ENCODE measurements at places on chromosomes 1 and 21. TPM values are rescaled to one million over a fixed set of nuclear protein-coding genes. Genes with fewer than 3 reads are reported as not detected.

The AIRE gene
- polyA plus RNA-seq, result not detected

The S100A16 gene
- polyA plus RNA-seq, result 182 TPM

The LIPI gene
- polyA plus RNA-seq, result not detected

DNA sequence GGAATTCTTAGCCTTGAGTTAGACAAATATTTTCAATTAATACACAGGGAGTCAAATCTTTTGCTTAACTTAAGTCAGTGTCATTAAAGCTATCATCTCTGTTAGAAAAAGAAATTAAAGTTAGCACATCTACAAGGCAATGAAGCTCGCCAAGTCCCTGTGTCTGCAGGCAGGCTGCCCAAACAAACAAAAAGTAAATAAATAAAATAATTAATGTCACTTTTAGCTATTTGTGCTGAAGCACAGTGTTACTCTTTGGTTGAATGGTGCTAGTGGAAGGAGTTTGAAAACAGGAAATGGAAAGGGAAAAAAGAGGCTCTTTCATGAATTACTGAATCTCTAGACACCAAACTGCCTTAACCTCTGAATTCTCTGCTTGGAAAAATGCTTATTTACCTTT, 37.1 kb upstream of the COL11A1 start:
- no peaks in the 10 kb centered on the region for H3K27me3 ChIP-seq
- H3K27ac ChIP-seq, result no peak overlapping the region
- H3K4me3 ChIP-seq, result no peak overlapping the region
- DNase-seq, result no peak
- no peaks in the 10 kb centered on the region for H3K4me1 ChIP-seq

DNA sequence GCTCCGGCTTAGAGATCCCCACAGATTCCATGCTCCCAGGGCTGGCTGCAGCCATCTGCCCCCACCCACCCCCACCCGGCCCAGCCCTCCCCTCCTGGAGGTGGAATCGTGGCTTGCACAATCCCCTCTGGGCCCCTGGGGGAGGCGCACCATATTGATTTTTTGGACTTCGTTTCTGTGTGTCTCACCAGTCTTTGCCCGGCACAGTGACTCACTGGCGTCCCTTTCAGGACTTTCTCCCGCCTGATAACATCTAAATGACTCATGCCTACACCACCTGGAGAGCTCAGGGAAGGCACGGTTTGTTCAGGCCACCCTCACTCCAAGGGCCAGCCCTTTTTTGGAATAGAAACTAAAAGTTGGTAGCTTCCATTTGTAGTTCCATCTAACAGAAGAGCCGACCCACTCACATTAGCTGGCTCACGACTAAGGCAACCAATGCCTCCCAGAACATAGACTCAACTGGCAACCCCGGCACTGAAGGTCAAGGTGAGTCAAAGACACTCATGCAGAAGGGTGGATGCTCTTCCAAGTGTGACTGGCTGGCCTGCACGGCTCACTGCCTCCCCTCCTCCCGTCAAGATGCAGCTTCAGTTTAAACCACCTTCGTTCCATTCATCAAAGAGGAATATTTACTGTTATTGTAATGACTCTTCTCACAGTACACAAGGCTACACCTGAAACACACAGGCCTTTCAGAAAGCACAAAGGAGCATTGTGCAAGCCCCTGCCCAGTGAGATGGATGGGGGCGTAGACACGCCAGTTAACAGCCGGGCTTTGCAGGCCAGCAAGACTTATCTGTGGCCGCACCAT, 18.1 kb upstream of the ETS2 start:
- no peak overlapping the region for H3K4me3 ChIP-seq
- no peaks in the 10 kb centered on the region for H3K27me3 ChIP-seq
- peak; percentile 89 for DNase-seq
- no peaks in the 10 kb centered on the region for H3K36me3 ChIP-seq
- H3K4me1 ChIP-seq, result no peaks in the 10 kb centered on the region
- no peak overlapping the region for H3K27ac ChIP-seq

GRCh38 chr1:51296383-51297357, 33.7 kb downstream of the TTC39A start:
- H3K4me3 ChIP-seq, result peak overlapping the region; percentile 30
- H3K4me1 ChIP-seq, result no peaks in the 10 kb centered on the region
- no peaks in the 10 kb centered on the region for H3K27me3 ChIP-seq

- no peak overlapping the region for H3K27ac ChIP-seq
- no peak for DNase-seq
- H3K36me3 ChIP-seq, result no peaks in the 10 kb centered on the region
- H3K4me1 ChIP-seq, result peaks cover 38% of the 10 kb centered on the region
- no peak overlapping the region for H3K4me3 ChIP-seq
- H3K27me3 ChIP-seq, result no peaks in the 10 kb centered on the region
Measured at GRCh38 chr21:45976701-45977311, 4.8 kb upstream of the COL6A1 start.

DNA sequence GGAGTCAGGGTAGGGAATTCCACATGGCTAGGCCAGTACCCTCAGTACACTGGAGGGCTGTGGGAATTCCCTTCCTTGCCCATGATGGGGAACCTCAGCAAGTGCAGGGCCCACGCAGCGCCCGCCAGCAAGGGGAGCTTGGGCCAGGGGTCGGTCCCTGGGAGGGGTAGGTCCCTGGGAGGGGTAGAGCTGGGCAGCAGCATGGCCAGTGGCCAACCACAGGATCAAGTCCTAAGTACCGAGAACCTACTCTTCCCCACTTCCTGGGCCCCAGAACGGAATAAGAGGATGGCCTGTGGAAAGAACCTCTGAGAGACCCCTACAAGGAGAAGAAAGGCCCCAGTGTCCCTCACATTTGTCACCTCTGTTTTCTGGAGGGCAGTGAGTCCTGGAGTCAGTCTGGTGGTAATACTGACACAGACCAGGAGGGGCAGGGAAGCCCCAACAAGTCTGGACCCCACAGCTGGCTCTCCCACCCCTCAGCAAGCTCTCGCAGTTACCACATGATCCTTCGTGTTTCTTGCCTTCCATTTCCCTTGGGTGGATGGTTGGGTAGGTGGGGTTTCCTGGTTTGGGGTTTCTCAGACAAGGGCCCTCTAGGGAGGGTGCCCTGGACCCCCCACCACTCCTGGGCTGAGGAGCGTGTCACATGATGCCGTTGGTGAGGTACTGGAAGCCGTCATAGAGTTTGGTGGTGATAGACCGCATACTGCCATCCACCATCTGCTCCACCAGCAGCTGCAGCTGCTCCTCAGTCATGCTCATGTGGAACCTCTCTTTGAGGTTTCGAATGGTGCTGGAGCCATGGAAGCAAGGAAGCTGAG, 10.3 kb downstream of the ZNF687 start:
- H3K27ac ChIP-seq, result no peak overlapping the region
- no peaks in the 10 kb centered on the region for H3K4me1 ChIP-seq
- H3K4me3 ChIP-seq, result no peak overlapping the region

DNA sequence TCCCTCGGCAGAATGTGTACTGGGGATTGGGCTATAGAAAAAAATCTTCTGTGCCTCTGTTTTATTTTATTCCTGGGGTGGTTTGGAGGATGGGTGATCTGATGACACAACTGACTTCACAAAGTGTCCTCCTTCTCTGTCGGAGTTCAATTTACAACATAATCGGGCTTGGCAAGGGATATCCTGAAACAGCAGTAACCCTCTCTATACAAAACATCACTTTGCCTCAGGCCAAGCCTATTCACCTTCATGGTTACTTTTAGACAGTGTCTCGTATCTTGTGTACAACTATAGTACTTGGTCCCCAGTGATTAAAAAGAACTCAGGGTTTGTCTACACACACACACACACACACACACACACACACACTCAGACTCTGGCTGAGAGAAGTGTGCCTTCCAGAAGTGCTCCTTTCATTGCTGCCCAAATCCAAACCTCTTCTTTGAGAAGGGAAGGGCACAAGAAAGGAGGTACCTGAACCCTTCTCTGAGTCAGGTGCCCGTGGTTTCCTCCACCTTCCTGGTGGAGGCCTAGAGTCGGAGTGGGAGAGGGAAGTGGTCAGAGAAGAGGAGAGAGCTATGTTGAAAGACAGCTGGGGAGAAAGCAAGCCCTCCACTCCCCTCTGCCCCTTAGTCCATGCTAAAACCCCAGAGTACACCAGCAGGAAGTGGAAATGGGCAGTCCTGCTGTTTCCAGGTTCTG, 62.4 kb upstream of the POU2F1 start:
- H3K27me3 ChIP-seq, result no peaks in the 10 kb centered on the region
- no peak overlapping the region for H3K4me3 ChIP-seq
- no peaks in the 10 kb centered on the region for H3K36me3 ChIP-seq

Measured in fibroblast of lung (primary cell).